Stimulated activated effector memory CD8-positive, alpha-beta T cell treated with anti-CD3 and anti-CD28 coated beads, Interleukin-12 subunit alpha, Interleukin-12 subunit beta, amount 100 ng/mL, for 72 hours (primary cell): ENCODE measurements at places on chromosomes 5 and 9.

- peak; percentile 44 for DNase-seq
Observed at GRCh38 chr5:181217111-181217802, 5.8 kb upstream of the TRIM41 start.

DNA sequence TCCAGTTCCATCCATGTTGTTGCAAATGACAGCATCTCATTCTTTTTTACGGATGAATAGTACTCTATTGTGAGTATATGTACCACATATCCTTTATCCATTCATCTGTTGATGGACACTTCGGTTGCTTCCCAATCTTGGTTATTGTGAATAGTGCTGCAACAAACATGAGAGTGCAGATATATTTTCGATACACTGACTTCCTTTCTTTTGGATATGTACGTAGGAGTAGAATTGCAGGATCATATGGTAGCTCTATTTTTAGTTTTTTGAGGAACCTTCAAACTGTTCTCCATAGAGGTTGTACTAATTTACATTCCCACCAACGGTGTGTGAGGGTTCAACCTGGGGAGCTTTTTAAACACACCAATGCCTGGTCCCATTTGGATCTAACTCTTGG is 22.3 kb downstream of the GALNT12 start:
- DNase-seq, result no peak

DNA sequence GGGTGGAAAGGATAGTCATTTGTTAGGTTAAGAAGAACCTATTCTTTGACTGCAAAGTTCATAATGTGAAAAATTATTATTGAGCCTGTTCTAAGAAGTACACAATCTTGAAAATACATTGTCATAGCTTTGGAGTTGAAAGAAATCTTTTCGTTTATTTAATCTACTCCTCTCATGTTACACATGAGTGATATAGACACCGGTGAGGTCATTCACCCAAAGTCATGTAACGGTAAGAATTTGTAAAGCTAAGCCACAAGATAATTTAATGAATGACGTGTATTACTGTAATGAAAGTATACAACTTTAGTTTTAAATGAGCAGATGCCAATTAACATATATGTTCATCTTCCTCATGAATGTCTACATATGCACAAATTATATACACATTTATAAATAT is 284.1 kb upstream of the PDE4D start:
- DNase-seq, result no peak

- DNase-seq, result no peak
Observed at GRCh38 chr5:139668924-139669661, 20.9 kb downstream of the CXXC5 start.

DNA sequence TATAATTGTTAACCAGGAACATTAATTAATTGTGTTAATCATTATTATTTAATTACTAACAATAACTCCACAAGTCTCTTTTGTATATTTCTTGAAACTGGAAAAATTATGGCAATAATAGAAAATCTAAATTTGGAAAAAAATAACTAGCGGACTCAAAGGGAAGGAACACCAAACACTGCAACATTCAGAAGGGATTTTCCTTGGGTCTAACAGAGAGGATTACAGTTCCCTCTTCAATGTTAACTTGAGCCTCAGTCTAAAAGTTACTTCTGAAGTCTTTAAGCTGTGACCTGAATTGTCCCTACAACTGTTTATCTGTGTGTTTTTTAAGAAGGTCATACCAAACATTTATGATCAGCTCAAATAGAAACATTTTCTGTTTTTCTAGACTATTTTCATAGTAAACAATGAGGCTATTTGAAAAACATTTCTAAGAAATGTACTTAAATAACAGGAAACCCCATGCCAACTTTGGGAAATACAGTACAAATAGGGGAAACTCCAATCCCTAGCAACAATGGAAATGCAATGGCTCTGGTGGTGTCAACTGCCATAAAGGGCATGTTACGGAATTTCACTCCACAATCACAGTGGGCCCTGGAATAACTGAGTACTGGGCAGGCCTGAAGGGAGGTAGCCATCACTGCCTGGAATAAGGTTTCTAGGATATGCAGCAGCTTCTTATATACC is 61.2 kb downstream of the MCTP1 start:
- no peak for DNase-seq

DNA sequence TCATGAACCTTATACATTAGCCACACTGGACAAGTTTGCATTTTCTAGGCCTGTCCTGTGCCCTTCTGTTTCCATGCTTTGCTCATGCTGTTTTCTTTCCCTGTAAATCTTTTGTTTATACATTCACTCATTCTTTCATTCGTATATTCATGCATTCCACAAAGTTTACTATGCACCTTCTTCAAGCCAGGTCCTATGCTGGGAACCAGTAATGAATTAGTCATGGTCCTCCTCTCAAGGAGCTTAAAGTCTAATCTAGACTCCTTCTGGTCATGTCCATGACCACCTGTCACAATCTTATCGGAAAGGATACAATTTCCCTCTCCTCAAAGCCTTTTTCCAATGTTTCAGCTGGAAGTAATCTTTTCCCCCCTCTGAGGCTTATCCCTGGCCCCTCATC is 9.1 kb upstream of the XPA start:
- no peak for DNase-seq

DNA sequence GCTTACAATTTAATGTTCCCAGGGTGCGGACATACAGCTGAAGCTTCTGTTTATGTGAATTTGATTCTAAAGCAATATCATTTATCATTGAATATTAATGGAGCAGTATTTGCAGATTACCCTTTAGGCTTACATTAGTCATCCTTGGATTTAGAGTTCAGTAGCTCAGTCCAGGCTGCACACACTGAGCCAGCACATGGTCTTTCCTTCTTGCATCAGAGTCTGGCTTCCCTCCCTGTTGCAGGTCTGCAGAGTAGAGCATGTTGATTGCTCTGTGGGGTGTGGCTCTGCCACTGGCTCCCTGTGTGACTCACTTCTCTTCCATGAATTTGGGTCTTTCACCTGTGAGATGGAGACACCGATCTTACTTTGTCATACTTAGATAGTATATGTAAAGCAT is 36.8 kb downstream of the NSG2 start:
- no peak for DNase-seq

DNA sequence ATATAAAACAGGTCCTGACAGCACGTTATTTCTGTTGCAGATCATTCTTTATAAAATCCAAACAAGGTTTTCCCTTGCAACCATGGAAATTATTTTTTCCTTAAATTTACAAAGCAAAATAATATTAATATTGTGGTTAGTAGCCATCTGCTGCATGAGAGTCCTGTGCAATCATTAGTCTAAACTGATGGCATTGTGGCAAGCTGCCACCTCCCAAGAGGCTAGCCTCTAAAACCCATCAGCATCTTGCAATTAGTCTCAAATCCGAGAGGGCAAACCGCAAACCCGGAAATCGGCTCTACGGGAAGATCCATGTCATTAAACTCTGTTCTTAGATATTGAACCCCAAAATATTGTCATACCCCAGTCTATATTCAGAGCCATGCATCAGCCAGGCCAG is 11.3 kb upstream of the CDH6 start:
- DNase-seq, result no peak

DNA sequence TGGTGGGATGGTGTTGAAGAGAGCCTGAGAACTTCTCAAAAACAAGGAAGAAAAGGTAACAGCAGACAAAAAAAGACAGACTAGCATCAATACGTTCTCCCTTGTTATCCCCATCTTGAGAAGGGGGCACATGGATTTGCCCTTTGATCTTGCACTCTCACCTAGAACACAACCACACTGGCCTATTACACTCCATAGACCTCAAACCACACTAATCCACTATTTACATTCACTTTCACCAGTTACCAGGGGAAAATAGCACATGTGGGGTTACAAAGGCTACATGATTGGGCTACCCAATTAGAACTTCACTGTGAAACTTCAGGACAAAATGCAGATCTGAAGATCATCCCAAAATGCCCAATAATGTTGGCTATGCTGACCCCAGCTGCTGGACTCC is 72.6 kb upstream of the SELENOP start:
- no peak for DNase-seq

DNA sequence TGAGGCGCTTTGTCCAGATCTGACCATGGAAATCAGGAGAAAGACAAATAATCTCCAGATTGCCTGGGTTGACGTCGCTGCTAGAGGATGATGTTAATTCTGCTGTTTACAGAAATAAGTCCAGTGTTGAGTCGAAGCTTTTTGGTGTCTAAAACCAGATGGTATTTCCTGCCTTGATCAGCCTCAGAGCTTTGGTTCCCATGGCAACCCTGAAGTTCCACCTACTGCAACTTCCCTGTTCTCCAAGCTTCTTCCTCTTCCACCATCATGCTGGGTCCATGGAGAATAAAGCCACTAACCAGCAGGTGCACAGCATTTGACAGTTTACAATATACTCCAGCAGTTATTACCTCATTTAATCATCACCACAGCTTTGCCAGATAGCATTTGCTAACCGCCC is 18.0 kb upstream of the GABBR2 start:
- no peak for DNase-seq

DNA sequence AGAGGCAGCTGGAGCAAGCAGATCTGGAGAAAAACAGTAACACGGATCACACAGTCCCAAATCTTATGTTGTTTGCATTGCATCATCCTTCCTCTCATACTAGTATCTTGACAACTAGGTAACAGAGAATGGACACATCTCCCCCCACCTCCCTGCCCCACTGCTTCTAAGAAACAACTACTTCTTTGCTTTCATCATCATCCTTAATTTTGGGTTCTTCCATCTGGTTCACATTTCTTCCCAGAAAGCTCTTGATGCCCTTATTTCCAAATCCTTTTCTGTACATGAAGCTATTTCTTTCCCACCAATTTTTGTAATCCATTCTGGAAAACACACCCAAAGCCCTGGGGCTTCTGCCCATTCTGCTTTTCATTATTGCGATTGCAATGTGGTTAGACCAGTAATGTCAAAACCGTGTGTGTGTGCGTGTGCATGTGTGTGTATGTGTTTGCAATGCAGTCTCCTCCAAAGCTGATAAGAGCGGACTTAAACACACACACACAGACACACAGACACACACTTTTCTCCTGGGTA is 254.7 kb upstream of the SLC30A5 start:
- DNase-seq, result no peak

- no peak for DNase-seq
Observed at GRCh38 chr9:81598811-81599210, 90.5 kb downstream of the TLE1 start.

- DNase-seq, result no peak
Observed at GRCh38 chr5:149448431-149448830, 69.3 kb upstream of the IL17B start.

- DNase-seq, result peak; percentile 89
Observed at GRCh38 chr9:109320742-109321448, at the start of gene EPB41L4B. EPB41L4B (minus strand) TSS chr9:109321059; CDS start chr9:109320446, 613 bp downstream.

GRCh38 chr5:173015192-173015591 is 31.6 kb downstream of the ATP6V0E1 start:
- no peak for DNase-seq

DNA sequence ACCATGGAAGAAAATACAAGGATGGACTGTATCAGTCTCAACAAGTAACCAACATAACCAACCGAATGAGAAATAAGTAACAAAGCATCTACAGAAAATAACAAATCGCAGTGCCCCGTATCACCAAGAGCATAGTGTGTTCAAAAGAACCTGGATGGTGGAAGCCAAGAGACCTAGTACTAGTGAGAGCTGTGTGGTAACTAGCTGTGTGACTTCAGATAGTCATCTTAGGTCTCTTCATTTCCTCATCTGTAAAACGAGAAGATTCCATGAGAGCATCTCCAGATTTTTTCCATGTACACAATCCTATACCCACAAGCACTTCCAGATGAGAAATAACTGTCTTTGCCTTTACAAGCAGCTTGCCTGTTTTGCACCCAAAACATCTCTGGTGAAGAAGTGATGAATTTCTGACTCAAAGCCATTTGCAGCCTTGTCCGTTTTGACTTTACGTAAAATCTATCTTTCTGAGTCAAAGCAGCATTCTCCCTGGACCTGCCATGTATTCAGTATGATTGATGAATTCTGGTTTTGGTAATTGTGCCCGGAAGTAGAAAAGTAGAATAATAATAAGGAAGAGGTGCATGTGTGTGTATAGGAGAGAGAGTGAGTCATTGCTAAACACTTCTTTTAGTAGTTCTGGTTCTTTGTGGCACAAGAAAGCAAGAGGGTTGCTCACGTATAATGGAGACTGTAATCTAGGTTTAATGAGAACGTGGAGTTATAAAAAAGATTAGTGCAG is 41.0 kb downstream of the AOPEP start:
- no peak for DNase-seq

- DNase-seq, result no peak
Observed at GRCh38 chr5:32572778-32573480, 12.4 kb upstream of the SUB1 start.

DNA sequence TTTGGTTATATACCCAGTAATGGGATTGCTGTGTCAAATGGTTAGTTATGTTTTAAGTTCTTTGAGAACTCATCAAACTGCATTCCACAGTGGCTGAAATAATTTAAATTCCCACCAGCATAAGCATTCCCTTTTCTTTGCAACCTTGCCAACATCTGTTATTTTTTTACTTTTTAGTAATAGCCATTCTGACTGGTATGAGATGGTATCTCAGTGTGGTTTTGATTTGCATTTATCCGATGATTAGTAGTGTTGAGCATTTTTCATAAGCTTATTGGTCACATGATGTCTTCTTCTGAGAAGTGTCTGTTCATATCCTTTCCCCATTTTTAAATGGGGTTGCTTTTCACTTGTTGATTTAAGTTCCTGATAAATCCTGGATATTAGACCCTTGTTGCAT is 435.7 kb upstream of the RIOK2 start:
- no peak for DNase-seq

- DNase-seq, result no peak
Observed at GRCh38 chr5:41891066-41891707, 13.0 kb upstream of the RIMOC1 start.

- no peak for DNase-seq
Observed at GRCh38 chr9:135712613-135713295, 10.8 kb downstream of the KCNT1 start.

GRCh38 chr5:24389968-24390367 is 254.8 kb downstream of the CDH10 start:
- no peak for DNase-seq

DNA sequence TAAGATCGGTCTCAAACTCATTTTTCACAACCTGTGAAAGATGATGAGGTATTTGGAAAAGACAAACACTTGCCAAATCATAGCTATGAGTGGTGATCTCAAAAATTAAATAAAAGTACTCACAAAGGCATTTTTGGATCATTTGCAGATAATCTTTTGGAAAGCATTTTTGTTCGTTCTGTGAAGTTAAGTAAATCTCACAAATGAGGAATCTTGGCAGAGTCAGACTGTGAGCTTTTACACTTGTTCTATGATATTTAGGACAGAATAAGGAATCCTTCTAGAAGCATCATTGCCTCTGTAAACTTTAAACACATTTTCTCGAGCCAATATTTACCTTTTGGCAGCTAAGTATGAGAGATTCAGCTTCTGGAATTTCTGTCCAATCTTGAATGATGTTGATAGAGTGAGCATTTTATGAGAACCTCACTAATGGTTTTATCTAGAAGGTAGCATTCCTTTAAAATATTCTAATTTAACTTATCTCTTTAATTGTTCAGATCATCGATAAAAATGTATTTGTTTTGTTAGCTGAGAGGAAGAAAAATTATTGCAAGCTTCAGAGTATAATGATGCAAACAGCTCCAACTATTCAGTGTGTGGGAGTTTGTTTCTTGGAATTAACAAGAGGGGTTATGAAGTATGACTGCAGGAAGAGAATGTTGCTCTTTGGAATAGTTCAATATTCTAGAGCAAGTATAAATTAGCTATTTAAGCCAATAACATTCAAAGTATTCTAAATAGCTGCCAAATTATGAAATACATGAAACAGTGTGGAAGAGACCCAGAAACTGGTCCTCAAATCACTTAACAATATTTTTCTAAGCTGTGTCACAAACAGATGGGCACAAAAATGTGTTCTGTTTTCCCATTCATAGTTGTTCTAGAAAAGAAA is 48.6 kb upstream of the SLCO6A1 start:
- DNase-seq, result no peak
